Stimulated activated CD8-positive, alpha-beta memory T cell treated with anti-CD3 and anti-CD28 coated beads, Interleukin-4, amount 100 ng/mL, for 4 hours (primary cell): ENCODE measurements at places on chromosomes 11 and 22.

DNA sequence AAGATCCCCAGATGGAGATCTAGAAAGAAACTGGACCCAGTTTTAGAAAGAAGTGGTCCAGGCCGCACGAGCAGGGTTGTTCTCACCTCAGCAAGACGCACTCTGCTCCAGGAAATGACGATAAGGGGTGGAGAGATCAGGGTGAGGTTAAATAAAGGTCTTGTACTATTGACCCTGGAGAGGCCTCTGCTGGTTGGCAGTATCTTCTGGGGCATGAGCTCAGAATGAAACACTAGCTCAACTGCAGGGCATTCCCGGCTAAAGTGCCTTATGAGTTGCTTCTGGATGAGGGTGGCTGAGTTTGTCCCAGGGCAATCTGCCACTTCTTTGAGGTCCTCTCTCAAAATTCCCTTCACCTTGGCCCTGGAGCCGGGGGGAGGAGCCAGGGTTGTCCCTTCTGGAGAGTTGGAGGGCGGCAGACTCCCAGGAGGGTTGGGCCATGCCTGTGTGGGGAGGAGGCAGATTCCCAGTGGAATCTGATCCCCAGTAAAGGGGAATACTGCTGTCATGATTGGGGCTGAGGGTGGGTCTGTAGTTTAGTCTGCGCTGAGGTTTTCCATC is 10.9 kb downstream of the USP2 start:
- DNase-seq = no peak

GRCh38 chr11:11998091-11998781 is 10.2 kb downstream of the DKK3 start:
- no peak for DNase-seq

DNA sequence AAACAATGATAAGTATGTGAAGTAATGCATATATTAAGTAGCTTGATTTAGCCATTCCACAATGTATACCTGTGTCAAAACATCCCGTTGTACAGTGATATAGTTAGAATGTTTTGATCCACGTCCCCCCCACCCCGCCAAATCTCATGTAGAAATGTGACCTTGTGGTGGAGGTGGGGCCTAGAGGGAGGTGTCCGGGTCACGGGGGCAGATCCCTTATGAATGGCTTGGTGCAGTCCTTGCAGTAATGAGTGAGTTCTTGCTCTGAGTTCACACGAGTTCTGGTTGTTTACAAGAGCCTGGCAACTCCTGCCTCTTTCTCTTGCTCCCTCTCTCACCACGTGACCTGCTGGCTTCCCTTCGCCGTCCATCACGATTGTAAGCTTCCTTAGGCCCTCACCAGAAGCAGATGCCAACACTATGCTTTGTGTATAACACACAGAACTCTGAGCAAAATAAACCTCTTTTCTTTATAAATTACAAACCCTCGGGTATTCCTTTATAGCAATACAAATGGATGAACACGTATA is 41.6 kb downstream of the FANCF start:
- DNase-seq = no peak

DNA sequence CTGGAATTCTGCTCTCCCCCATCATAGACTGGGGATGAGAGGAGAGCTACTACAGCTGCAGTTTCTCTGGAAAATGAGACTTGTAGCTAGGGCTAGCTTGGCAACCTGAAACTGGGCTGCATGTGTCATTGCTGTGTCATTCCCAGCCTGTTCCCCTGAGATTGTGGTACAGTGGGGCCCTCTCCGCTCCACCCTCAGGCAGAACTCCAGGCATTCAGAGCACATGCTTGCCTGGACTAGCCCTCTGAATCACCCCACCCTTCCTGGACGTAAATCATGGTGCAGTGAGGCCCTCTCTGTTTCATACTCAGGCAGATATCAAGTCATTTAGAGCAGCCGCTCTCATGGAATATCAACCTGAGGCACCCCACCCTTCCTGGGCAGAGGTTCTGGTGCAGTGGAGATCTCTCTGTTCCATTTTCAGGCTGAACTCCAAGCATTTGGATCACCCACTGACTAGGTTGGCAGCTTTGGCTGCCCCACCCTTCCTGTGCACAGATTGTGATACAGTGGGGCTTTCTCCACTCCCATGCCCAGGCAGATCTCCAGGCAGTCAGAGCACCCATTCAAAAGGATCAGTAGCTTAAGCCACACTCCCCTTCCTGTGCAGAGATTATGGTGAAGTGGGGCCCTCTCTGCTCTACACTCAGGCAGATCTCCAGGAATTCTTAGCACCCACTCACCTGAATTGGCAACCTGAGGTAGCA is 274.4 kb downstream of the C11orf87 start:
- no peak for DNase-seq
